ENCODE measurements at places on chromosomes 5 and 9.

GRCh38 chr5:138878437-138879235, 3.5 kb upstream of the LRRTM2 start:
- DNase-seq = no peak

DNA sequence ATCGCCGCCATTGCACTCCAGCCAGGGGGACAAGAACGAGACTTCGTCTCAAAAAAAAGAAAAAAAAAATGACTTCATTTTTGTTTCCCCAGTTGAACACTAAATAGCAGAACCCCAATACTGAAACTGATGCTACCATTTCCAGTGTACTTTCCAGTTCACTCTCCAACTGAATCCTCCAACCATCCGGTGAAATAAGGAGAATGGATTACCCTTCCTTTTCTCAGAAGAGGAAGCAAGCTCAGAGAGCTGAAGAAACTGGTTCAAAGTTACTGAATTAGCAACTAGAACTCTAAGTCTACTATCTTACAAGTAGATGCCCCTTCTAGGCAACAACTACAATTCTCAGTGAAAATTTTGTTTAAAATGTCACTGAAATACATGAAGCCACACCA, 3.9 kb downstream of the FAM13B start:
- no peak for DNase-seq

DNA sequence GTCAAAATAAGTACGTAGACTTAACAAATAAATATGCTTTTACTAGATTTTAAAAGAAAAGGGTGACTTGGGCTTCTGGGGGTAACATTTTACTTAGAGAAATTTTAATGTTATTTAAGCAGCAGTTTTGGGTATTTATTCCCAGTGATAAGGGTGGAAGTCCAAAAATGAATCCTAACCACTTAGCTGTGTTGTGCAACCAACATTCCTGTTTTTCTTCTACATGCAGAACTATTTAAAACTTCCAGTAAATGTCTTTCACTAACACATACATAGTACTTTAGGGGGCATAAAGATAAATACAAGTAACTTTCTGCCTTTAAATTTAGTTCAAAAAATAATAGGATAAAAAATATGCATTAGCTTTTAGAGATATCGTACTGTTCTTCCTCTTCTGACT, 436.7 kb downstream of the CTNND2 start:
- DNase-seq = no peak

GRCh38 chr5:106530150-106530549, 1140.6 kb downstream of the EFNA5 start:
- DNase-seq = no peak

DNA sequence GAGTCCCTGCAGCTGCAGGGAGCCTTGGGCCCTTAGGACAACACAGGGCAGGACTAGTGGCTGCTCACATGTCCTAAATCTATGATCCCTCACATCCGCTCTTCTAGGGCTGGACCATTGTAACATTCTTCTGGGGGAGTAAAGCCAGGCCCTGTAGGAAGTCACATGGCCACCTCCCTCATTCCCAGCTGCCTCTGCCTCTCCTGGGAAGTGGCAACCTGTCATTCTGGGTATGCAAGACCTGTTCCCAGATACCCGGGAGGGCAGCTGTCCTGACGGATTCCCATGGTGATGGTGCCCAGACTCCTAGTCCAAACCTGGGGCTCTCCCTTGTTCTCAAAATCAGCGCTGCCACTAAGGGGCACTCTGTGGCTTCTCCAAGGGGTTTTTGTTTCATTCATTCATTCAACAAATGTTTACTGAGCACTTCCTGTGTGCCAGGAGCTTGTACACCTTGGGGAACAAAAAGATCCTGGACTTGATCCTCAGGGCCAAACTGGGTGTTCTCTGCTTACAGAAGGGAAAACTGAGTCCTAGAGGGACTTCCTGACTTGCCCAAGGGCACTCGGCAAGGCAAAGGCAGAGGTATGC, 85.6 kb downstream of the PSD2 start:
- no peak for DNase-seq

- no peak for DNase-seq
Observed at GRCh38 chr5:75460942-75461610, 50.4 kb downstream of the CERT1 start.
